ENCODE measurements at places on chromosomes 1 and 21.

GRCh38 chr1:99270646-99271045, 6.4 kb downstream of the PLPPR4 start:
- no peak for DNase-seq

DNA sequence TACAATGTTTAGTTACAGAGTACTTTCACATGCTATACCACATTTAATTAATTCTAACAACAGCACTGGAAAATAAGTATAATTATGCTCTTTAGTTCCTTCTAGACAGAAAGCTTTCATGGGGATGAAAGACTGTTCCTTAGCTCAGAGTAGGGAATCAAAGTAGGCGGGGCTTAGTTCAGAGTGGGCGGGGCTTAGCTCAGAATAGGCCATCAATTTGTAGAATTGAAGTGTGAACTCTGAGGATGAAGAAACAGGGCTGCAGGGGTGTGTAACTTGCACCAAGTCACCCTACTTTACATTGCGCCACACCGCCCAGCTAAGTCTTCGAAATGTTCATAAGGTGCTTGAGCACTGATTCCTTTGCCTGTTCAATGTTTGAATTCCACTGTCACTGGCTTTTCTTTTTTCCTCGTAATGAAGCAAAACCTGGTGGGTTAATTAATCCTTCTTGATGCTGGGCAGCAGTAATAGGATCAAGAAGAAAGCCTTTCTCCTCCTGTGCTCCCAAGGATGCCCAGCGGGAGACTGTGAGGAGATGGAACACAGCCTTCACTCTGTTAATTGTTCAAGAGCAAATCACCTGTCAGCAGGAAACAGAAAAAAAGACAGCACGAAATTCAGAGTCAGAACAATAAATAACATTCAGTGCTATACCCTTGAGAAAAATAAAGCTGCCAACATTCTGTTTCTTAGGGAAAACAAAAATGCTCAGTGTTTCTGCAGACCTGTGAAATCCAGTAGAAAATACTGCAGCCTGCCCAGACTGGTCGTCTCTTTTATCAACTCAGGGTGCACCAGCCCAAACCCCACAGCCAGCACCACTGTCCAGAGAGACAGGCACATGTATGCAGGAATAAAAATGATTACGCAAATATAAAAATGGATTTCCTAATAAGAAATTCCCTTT, 66.5 kb upstream of the CAMK1G start:
- DNase-seq: no peak

GRCh38 chr1:176752505-176752904, 289.5 kb downstream of the PAPPA2 start:
- no peak for DNase-seq

- DNase-seq: no peak
These were observed 785.1 kb upstream of the ADGRL4 start for GRCh38 chr1:79791488-79792218.

GRCh38 chr1:47434051-47434842, 3.6 kb upstream of the FOXD2 start:
- DNase-seq: peak; percentile 11

DNA sequence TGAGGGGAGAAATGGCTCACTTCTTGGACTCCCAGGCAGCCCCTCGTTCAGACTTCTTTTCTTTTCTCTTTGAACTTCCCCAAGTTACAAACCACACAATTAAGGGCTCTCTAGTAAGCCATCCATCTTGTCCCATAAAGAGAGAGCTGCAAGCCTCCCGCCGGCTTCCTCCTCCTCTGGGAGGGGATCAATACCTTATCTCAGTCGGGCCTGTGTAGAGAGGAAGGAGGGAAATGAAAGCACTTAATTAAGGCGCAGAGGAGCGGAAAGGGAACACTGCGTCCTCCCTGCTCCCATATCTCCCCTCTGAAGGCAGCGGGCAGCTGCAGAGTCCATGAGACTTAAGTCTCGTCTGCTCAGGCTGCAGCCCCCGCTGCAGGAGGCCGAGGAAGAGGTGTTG, 112.6 kb upstream of the CSF3R start:
- DNase-seq: no peak

- no peak for DNase-seq
These were observed 82.3 kb downstream of the PGM1 start for GRCh38 chr1:63675420-63675931.

- DNase-seq: peak; percentile 13
These were observed 11.2 kb upstream of the SLAMF9 start for GRCh38 chr1:159965263-159965662.

DNA sequence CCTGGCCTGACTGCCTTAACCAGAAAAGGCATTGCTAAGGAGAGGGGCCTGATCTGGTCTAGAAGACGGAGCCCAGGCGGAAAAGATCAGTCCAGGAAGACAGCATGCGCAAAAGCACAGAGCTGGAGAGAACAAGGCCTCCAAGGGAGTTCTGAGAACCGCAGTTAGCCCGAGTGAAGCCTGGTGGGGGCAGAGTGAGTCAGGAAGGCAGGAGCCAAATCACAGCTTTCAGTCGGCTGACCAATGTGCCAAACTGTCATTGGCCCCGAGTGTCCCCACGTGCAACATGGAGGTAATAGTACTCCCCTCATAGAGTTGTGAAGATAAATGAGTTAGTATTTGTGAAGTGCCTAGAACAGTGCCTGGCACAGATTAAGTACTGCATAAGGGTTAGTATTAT, 1.2 kb upstream of the TSPAN2 start:
- no peak for DNase-seq

GRCh38 chr1:239112101-239112935, 274.1 kb upstream of the CHRM3 start:
- no peak for DNase-seq

DNA sequence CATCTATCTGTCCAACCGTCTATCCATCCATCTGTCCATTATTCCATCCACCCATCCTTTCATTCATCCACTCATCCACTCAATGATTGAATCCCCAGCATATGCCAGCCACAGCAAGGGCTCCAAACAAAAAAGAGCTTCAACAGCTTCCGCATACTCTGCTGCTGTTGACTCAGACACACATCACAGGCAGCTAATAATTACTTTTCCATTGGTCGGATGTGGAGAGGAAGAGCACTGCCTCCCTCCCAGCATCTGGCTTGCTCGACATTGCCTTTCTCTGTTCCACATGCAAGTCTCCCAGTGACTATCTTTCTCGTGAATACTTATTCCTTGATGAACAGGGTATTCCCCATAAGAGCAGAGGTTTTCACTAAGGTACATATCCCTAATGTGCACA, 176.5 kb downstream of the HIVEP3 start:
- DNase-seq: no peak

Data from erythroblast (primary cell).